ENCODE measurements at places on chromosomes 13 and 19. TPM values are rescaled to one million over a fixed set of nuclear protein-coding genes. Genes with fewer than 3 reads are reported as not detected.

The KLF2 gene
- total RNA-seq: 0.19 TPM

The FGF21 gene
- total RNA-seq: not detected

The PSPN gene
- total RNA-seq: 2.1 TPM

GRCh38 chr19:4059891-4060620, 6.6 kb downstream of the ZBTB7A start:
- no peak for DNase-seq

DNA sequence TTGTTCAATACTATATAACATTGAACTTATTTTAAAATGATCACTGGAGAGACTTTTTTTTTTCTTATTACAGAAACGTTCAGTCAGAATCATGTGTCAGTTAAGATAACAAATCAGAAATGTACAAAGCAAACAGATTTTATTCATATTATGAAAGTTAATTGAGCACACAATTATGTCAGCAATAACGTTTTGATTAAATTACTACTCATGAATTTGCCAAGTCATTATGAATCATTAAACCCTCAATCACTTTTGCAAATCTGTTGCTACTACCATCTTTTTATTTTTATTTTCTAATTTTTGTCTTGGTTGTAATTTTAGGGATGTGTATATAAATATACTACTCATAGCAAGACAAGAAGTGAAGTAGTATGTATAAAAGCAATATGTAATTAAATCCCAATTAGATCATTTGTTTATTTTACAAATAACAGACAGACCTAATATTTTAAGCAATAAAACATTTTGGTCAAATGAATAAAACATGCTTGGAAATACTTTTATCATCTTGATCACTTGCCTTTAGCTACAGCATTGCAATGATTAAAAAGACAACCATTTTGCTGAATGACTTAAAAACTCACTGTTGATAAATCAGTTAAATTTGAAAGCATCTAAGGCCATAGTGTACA, 893.4 kb upstream of the MIR17HG start:
- no peak for DNase-seq

GRCh38 chr19:55519451-55520311, 17.3 kb downstream of the SBK2 start:
- DNase-seq: no peak

DNA sequence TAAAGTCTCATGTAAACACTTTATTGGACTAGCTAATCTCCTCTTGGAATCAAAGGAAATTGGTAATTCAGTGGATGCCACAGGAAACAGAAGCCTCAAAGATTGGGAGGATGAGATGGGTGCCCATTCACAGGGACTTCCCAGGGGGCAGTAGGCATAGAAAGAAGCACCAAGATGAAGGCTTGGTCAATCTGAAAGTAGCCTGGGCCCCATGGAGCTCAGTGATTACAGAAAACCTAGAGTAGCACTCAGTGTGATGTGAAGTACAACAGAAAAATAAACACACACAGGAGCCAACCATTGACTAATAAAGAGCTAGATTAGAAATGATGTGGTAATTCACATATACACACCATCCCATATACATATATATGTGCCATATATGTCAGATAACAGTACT, 560.6 kb downstream of the TBC1D4 start:
- no peak for DNase-seq

GRCh38 chr13:39884166-39884565, 228.7 kb downstream of the COG6 start:
- DNase-seq: no peak

- DNase-seq: peak; percentile 31
Observed at GRCh38 chr19:7595466-7596133, at the start of gene CAMSAP3. CAMSAP3 (plus strand) TSS chr19:7595863; CDS start chr19:7596003, 140 bp downstream.

DNA sequence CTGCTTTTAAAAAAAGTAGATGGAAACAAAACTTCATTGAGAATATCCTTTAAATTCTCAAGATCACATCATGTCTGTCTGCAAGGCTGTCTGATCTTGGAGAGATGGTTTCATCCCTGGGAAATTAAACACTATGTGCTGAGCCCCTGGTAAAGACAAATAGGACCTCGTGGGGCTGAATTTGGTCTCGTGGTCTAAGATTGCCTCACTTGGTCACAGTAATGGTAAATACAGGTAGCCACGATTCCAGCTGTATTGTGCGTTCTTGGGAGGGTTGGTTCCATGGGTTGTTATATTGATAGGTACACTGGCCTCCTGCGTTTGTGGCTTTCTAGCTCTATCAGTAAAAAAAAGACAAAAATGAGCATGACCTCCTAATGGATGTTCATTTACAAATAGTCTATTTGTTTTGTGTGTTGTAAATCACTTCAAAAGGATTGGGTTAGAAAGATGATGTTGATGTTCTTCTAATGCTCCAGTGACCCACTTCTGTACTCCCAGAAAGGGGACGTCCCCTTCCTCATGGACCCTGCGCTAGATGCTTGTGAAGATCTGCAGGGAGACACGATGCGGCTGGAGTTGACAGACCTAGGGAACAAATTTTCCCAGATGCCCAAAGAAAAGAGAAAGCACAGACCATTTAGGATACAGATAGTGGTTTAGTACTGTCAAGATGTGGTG, 1.8 kb downstream of the CEBPG start:
- no peak for DNase-seq

- DNase-seq: no peak
Observed at GRCh38 chr13:111336666-111337065, 16.2 kb downstream of the TEX29 start.

DNA sequence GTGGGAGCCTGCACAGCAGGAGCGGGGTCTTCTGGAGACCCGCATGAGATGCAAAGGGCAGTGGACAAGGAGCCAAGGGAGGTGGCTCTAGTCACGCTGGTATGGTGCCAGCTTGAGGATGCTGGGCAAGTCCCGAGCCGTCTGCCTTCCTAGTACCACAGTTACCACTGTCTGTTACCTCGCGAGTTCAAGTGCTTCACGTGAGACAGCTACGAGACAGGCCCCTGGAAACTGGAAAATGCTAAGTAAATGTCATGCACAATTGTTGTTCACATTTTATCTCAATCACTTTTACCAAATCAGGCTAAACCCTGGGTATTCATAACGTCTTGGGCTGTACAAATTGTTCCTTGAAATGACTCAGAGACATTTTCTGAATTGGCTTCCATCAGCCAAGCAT, 155.7 kb downstream of the TNFRSF19 start:
- DNase-seq: no peak

DNA sequence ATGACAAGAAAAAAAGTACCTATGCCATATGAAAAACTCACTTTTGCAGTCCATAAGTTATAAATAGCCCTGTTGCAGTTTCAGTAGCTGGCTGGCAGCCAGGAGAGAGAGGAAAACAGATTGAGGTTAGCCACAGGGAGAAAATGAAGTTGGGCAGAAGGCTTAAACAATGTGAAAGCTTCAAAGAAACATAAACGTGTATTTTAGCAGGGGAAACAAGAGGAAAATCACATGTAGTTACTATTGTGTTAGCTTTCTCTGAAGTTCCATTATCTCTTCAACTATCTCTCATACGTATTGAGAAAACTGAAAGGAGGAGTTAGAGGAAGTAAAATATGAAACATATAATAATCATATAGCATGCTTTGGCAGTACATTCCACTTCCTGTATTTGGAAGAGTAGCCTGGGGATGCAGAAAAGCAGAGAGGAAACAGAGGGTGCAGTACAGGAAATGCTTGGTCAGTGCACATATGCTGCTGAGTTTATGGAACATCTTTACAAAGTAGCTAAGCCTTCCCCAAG, 1551.1 kb downstream of the EFNB2 start:
- DNase-seq: no peak

DNA sequence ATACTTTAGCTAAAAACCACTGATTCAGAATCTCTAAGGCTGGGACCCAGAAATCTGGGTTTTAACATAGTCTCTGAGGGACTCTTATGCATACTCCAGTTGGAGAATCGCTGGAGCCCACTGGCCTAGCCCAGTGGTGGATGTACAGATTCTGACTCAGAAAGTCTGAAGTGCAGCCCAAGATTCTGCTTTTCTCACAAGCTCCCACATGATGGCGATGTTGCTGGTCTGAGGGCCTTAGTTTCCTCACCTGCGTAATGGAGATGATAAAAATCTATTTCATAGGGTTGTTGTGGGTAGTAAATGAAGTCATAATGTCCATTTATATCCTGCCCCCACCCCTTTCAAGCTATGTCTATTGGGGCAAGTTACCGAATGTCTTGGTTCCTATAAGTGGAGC, 7.7 kb upstream of the CDADC1 start:
- DNase-seq: no peak

GRCh38 chr19:11203194-11204075, 6.1 kb upstream of the KANK2 start:
- peak; percentile 88 for DNase-seq

Data from H1 (cell line).